CD4-positive, alpha-beta T cell treated with Interferon alpha-2 for 1 hour (primary cell): ENCODE measurements at places on chromosomes 2 and 18.

GRCh38 chr2:46032161-46032813 is 264.9 kb upstream of the EPAS1 start:
- DNase-seq, result no peak

- DNase-seq, result no peak
Measured at GRCh38 chr18:61727241-61728193, 165.3 kb downstream of the RNF152 start.

- DNase-seq, result peak; percentile 68
Measured at GRCh38 chr2:74532222-74532621, 2.5 kb downstream of the HTRA2 start.

DNA sequence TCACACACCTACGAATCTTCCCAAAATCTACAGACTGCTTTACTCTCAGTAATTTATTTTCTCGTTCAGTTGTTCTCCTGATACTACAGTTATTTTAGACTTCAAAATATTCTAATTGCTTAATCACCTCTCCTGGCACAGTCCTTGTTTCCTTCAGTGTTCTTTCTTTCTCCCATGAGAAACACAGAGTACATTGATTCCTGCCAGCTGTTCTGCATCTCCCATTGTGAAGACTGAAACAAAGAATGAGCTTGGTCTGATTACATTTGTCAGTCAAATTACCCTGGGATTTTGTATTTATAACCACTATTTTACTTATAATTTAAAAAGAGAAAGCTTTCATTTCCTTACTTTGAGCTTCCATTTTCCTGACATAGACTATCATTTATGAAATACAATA is 63.9 kb upstream of the TANK start:
- DNase-seq, result no peak

DNA sequence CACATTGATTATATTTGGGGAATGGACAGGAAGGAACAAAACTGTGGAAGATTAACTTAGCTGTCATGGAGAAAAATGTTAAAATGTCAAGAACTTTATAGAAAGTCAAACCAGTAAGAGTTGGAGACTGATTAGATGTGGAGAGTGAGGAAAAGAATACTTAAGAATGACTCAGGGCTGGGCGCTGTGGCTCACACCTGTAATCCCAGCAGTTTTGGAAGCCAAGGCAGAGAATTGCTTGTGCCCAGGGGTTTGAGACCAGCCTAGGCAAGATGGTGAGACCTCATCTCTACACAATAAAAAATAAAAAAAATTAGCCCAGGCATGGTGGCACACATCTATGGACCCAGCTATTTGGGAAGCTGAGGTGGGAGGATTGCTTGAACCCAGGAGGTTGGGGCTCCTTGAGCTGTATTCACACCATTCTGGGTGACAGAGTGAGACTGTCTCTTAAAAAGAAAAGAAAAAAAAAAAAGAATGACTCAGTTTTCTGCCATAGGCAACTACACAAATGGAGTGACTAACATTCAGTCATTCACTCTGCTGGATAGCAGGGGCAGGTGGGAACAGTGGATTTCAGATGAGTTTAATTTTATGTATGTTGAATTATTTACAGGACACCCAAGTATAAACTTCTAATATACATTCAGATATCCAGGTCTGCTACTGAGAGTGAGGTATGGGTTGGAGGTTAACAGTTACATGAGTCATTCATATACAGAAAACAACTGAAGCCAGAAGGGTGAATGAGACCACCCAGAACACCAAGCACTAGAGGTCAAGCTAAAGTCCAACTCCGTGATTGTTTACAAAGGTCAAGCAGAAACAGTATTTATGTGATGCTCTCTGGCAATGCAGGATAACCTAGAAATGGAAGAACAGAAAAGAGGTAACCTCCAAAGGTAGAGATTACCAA is 33.9 kb downstream of the ORC2 start:
- no peak for DNase-seq

GRCh38 chr2:177806025-177806424 is 266.6 kb downstream of the PDE11A start:
- DNase-seq, result no peak

GRCh38 chr18:68454511-68455228 is 260.2 kb downstream of the TMX3 start:
- no peak for DNase-seq

- DNase-seq, result no peak
Measured at GRCh38 chr18:28767201-28767600, 590.3 kb upstream of the CDH2 start.

DNA sequence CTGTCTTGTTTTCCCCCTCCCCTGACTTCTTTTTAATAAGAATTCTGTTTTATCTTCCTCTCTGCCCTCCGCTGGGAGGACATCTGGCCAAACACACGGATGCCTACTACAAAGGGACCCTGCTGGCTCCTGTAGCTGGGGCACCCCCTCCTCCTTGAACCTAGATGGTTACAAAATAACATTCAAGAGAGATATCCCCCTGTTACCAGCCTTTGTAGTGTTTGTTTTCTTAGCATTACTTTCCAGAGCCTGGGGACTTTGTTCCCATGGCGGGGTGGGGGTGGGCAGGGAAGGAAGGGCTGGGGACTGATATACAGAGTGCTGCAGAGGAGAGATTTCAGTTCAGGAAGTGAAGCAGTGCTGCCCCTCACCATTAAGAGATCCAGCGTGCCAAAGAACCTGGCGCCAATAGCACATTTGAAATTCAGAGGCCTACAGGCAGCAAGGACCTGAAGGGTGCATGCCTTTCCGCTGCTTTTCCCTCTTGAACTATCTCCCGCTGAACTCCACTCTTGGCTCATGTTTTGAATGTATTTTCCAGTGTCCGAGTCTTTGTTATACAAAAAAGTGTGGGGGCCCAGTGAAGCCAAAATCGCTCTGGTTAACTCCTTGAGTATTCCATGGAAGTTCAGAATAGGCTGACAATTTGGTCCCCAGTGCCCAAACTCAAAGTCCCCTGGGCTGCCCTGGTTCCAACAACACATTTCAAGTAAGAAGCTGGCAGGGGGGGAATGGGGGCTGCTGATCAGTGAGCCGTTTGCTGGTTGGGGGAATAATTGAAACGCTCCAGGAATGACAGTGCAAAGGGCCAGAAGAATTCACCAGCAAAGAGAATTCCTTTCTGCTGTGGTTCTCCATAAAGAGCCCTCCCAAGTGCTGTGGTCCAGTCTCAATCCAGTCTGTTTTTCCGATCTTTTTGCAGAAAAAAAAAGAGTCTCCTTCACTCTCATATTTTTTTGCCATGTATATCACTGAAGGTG is 94.8 kb upstream of the THOC1 start:
- DNase-seq, result no peak

- DNase-seq, result no peak
Measured at GRCh38 chr2:241389697-241390096, 33.6 kb downstream of the FARP2 start.

- no peak for DNase-seq
Measured at GRCh38 chr2:237495521-237496117, 8.6 kb downstream of the MLPH start.

- no peak for DNase-seq
Measured at GRCh38 chr2:23803965-23804542, 122.9 kb downstream of the ATAD2B start.

GRCh38 chr18:3451989-3452749 is 2.2 kb downstream of the TGIF1 start:
- peak; percentile 45 for DNase-seq

DNA sequence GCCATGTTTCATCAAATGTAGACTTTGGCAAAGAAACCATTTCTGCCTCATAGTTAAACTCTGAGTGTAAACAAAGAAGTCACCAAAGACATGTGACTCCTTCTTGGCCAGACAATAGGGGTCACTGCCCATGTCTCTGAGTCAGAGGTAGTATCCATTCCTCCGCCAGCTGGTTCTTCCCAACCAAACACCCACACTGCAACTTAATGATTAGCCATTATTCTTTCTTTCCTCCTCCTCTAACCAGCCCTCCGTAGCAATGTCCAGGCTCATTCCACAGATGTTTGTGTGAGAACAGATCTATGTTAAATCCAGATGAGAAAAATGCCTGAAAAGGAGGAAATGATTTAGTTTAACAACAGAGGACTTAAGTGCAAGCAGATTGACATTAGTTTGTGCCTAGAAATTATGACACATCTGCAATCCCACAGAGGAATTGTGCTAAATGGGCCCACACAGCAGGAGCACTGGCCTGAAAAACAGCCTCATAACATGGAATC is 127.9 kb upstream of the SH3BP4 start:
- DNase-seq, result no peak

DNA sequence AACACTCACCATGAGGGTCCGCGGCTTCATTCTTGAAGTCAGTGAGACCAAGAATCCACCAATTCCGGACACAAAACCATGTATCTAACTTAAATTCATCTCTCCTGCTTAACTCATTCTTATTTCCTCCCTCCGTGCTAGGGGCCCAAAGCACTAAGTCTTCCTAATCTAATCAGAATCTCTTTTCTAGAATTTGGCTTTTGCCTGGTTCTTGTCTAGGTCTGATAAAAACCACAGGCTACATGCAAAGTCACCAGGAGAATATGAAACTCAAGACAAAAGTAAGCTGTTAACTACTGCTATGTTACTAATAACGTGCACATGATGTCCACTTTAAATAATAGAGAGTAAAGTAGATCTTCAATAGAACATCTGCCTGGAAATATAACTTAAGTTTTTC is 69.9 kb downstream of the TRIP12 start:
- DNase-seq, result no peak

GRCh38 chr2:134249755-134250154 is 4.1 kb upstream of the MGAT5 start:
- no peak for DNase-seq

- no peak for DNase-seq
Measured at GRCh38 chr2:129767346-129768035, 212.0 kb upstream of the RAB6C start.

GRCh38 chr2:198376677-198377076 is 572.3 kb downstream of the PLCL1 start:
- DNase-seq, result no peak
